ENCODE measurements at places on chromosomes 16 and 17. TPM values are rescaled to one million over a fixed set of nuclear protein-coding genes. Genes with fewer than 3 reads are reported as not detected.

CCL16 gene
- total RNA-seq: 0.35 TPM

HES7 gene
- total RNA-seq: 0.78 TPM

ITGA2B gene
- total RNA-seq: 2.9 TPM

PRAC1 gene
- total RNA-seq: not detected

CORO7 gene
- total RNA-seq: 58.3 TPM

HOXB9 gene
- total RNA-seq: 0.26 TPM

PRCD gene
- total RNA-seq: 4.3 TPM

TBC1D3I gene
- 1.4 TPM for total RNA-seq

LRRC37A2 gene
- total RNA-seq: 8.1 TPM

DNA sequence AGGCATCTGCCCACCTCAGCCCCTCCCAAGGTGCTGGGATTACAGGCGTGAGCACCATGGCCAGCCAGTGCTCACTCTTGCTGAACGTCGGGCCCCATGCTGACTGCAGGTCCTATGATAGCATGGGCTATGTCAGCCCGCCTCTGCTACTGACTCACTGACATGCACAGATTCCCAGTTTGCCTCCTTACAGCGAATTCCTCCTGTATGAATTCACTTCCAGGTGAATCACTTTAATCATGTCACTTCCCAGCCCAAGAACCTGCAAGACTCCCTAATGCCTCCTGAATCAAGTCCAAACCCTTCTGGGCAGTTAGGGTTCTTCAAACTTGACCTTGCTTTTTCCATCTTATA, 16.1 kb upstream of the UBTF start:
- no peak for DNase-seq

DNA sequence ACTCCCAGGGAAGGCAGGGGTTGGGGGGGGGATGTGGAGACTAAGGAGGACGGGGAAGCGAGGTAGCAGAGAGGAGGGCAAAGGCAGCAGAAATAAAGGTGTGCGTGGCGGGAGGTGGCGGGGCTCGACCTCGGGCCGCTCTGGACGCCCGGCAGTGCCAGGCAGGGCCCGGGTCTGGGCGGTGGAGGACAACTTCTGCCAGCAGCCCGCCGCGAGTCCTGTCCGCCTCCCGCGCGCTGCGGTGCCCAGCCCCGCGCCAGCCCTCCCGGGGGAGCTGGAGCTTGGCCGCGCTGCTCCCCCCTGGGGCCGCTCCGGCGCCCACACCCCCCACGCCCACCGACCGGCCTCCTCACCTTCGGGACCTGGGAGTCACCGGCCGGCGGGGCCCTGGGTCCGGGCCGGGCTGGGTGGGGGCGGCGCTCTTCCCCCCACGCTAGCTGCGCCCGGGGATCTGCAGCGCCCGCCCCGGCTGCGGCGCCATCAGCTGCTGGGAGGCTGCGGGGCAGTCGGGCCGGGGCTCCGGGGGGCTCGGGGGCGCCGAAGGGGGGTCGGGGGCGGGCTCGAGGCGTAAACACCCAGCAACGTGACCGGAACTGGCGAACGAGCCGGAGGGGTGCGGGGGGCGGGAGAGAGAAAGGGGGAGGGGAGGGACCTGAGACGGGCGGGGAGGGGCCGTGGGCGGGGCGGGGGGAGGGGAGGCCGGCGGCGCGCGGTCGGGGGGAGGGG, at the start of gene CCDC92B:
Gene CCDC92B, minus strand, starts transcription at position 595 of the 726 bp plus-strand sequence. CDS start 14,507 bp downstream, outside the sequence.
- DNase-seq: no peak

- no peak for DNase-seq
Measured at GRCh38 chr16:48013491-48013901, 142.3 kb downstream of the ABCC12 start.

- no peak for DNase-seq
Measured at GRCh38 chr16:63806794-63807506, 1314.9 kb downstream of the CDH11 start.

GRCh38 chr17:20095336-20096080, 86.3 kb downstream of the SPECC1 start:
- DNase-seq: peak; percentile 63

DNA sequence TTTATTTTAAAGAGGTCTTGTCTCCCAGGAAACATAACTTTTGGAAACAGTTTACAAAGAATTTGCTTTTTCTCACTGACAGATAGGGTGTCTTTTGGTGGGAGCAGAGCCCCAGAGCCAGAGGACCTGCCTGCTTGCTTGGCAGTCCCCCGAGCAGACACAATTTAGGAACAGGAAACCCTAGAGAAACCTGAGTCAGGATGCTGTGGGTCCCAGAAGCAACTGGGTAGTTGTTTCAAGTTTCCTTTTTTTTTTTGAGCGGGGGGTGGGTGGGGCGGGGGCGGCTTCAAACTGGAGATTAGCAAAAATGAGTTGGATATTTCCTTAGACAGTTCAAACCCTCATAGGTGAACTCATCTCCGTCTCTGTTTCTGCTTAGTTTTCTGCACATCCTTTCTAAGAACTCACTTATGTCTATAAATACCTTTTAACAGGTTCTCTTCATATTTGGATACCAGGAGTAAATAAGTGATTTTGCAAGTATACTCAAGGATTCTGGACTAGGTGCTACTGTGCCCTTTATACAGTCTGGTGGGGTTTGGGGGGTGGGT, 135.1 kb downstream of the PRKCA start:
- no peak for DNase-seq

DNA sequence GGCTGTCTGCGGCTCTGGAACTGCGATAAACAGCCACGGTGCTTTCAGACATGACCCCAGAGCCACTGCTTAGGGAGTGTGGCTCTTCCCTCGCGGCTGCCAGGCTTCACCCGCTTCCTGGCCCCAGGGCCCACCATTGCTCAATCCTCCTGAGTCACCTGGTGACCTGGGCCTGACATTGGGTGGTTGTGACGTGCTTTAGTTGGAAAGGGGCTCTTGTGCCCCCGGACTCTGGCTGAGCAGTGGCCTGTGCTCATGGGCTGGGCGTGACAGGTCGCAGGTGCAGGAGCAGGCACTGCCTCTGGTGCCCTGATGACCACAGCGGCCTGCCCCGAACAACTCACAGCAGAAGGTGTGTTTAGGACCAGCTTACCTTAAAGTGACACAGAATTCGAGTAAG, 8.6 kb upstream of the NUDT16L1 start:
- no peak for DNase-seq

DNA sequence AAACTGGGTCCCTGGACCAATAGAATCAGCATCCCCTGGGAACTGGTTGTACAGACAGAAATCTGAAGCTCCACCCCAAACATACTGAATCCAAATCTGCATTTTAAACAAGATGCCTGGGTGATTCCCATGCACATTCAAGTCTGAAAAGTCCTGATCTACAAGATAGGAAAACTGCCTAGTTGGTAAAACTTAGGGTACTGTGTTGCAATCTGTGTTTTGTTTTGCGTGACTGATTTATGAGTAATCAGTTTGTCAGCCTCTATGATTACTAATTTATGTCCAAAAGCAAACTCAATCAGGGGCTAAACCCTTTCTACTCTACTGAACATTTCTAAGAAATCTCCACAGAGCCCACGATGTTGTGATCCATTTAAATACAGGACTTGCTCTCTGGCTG, 103.8 kb downstream of the YPEL2 start:
- no peak for DNase-seq

DNA sequence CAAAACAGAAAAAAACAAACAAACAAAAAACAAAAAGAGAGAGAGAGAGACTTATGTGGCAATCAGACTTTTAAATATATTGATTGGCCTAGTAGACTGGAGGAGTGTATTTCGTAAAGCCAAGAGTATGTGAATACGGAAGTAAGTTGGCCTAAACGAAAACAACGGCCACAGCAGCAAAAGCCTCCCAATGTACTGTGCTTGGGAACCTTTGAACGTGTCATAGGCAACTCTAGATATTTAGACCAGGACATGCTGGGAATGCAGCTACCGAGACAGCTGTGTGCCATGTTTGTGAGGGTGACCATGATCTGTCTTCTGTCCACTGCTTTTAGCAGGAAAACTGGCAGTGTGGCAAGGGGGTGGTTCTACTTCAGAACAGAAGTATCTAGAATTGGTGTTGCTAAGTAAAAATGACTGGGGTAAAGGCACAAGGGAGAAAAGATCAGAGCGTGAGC, 7.4 kb downstream of the MAF start:
- no peak for DNase-seq

GRCh38 chr16:86761111-86762031, 183.0 kb downstream of the FOXL1 start:
- DNase-seq: peak; percentile 52

- no peak for DNase-seq
Measured at GRCh38 chr17:3843935-3844516, 2.0 kb downstream of the NCBP3 start.

- DNase-seq: no peak
Measured at GRCh38 chr16:6035161-6035560, 937.6 kb upstream of the EEF2KMT start.

- DNase-seq: peak; percentile 2
Measured at GRCh38 chr16:50889276-50889675, 147.4 kb downstream of the CYLD start.

GRCh38 chr16:23074423-23074822, 74.8 kb downstream of the USP31 start:
- DNase-seq: no peak

DNA sequence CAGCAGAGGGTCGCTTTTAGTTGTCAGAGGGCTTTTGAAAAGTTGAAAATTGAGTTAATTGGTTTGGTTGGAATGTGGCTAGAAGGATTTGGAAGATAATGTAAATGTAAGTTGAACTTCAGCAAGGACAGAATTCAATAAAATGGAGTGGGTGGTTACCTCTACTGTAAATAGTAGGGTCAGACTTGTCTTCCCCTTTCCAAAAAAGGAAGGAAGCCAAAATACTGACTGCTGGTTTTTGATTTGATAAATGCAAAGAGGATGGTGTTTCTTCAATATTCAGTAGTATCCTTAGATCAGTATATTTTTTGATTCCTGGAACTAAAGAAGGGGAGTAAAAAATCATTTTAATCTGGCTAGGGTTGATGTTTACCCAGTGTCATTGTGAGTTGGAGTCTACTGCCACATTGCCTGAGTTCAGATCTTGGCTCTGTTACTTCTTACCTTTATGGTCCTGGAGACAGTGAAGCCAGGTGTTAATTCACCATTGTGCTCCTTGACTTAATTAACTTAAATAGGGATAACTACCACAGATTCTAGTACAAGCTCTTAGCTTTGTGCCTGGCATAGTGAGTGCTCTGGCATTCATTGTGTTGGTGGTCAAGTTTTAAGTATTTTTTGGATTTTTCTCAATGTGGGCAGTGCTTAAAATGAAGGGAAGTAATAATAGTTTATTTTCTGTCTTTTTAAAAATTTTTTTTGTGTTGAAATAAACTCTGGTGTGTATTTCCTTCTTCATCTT, 4.4 kb downstream of the HAPSTR1 start:
- no peak for DNase-seq

DNA sequence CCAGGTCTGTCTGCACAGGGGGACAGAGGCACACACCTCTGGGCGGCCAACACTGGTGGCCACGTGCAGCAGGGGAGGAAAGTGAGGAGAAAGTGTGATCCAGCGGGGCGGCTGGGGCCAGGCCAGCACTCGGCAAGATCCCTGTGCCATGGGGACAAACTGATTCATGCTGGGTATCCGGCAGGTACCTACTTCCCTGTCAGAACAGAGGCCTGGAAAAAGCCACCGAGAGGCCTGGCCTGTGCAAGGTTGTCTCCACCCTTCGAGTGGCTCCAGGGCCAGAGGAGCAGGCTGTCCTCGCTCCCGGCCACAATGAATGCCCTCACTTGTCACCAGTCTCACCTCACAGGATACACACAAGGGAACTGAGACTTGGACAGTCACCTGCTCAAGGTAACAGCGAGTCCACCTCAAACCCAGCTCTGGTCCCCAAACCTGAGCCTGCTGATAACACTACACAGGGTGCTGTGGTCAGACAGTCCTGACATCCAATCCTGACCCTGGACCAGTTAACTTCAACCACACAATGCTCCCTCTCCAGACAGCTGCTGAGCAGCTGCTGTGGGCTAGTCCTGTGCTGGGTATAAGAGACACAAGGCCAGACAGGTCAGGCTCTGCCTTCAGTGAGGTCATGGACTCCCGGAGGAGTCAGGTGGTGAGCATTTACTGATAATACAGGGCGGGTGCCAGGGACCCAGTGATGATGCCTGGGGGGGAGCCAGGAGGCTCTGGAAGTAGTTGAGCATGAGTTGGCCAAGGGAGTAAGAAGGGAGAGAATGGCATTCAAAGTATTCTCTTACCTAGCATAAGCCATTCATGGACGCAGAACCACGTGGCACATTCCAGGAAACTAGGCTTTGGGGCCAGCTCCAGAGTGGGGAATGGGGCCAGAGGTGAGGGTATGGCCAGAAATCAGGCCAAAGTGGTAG, 53.0 kb downstream of the VAC14 start:
- DNase-seq: no peak

DNA sequence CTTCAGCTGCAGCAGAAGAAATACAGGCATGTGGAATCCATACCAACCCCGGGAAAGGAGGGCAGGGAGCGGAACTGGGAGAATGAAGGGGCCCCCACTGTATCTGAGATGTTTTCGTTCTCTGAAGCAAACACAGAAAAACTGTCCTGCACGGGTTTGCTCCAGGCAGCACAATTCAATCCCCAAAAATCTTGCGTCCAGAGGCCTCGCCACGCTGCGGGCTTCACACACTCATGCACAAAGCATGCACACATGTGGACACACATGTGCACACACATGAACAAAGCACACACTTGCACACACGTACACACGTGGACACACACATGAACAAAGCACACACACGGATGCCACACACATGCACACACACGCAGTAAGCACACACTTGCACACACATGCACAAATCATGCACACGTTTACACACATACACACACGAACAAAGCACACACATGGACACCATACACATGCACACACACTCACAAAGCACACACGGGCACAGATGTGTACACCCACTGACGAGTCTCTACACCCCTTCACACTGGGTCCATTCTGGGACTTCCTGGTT, 27.3 kb downstream of the COX4I1 start:
- DNase-seq: no peak

- DNase-seq: no peak
Measured at GRCh38 chr16:70611224-70611598, 35.1 kb upstream of the IL34 start.

DNA sequence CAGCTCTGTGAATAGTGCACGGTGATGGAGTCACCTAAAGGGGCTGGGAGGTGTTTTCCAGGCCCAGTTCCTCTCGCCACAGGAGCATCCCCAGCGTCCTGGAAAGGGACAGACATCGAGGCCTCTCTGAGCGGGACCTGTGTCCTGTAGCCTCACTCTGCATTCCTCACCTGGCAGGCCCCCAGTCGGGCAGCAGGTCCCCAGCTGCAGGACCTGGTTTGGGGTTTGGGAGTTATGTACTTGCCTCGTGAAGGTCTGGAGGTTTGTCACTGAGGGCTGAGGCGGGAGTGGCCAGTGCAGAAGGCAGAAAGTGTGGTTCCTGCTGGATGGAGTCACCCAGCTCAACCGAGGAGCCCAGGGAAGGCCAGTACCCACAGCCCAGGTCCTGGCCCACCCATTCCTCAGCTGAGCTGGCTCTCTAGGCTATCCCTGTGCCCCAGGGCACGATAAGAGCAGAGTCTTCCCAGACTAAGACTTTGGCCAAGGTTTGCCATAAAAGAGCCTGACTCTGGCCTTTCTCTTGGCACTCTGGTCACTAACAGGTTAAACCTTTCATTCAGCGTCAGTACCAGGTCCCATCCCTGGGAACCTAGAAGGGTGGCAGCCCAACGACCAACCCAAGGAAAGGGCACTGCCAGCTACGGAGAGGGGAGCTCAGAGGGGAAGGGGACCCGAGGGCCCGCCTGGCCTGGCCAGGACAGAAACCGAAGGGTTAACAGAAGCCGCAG, 24.4 kb downstream of the TBX4 start:
- no peak for DNase-seq

- no peak for DNase-seq
Measured at GRCh38 chr16:56346131-56346890, 79.0 kb downstream of the AMFR start.

All from mucosa of gallbladder (tissue), 1 donor.